ENCODE measurements at places on chromosomes 1 and 21.

GRCh38 chr1:211017075-211017718, 116.8 kb downstream of the KCNH1 start:
- H3K36me3 ChIP-seq = peaks cover 4% of the 10 kb centered on the region
- no peaks in the 10 kb centered on the region for H3K4me1 ChIP-seq
- H3K4me3 ChIP-seq = no peak overlapping the region
- no peak for DNase-seq

DNA sequence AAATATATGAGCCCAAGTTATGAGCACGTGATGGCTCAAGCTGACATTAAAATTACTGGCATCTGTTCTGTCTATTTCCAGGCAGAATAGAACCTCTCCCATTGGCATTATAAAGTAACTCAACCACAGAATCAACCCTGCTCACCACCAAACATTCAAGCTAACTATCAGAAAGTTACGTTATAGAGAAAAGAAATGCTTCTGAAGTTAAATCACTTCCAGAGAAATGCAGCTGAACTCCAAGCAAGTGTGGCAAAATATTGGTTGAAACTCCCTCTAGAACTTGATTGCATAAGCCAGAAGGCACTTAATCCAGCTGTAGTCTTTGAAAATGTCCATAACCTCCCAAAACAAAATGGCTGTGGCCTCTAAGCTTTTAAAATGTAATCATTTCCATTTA, 36.2 kb upstream of the UBE2U start:
- peaks cover 2% of the 10 kb centered on the region for H3K4me1 ChIP-seq
- H3K4me3 ChIP-seq = no peak overlapping the region
- peaks cover 2% of the 10 kb centered on the region for H3K36me3 ChIP-seq
- H3K27ac ChIP-seq = no peak overlapping the region

- H3K27ac ChIP-seq = no peak overlapping the region
- H3K4me1 ChIP-seq = no peaks in the 10 kb centered on the region
- peaks cover 93% of the 10 kb centered on the region for H3K36me3 ChIP-seq
These were observed 43.4 kb downstream of the SLC45A1 start for GRCh38 chr1:8361198-8361849.

GRCh38 chr1:193516755-193517388, 330.5 kb upstream of the B3GALT2 start:
- H3K36me3 ChIP-seq = no peaks in the 10 kb centered on the region
- no peak overlapping the region for H3K4me3 ChIP-seq
- no peaks in the 10 kb centered on the region for H3K27me3 ChIP-seq
- no peaks in the 10 kb centered on the region for H3K4me1 ChIP-seq
- no peak overlapping the region for H3K27ac ChIP-seq
- no peak for DNase-seq

GRCh38 chr1:28045777-28046176, 42.6 kb downstream of the EYA3 start:
- H3K4me3 ChIP-seq = no peak overlapping the region
- peaks cover 5% of the 10 kb centered on the region for H3K36me3 ChIP-seq
- DNase-seq = no peak
- no peaks in the 10 kb centered on the region for H3K27me3 ChIP-seq

- H3K27ac ChIP-seq = no peak overlapping the region
- no peak overlapping the region for H3K4me3 ChIP-seq
- H3K4me1 ChIP-seq = no peaks in the 10 kb centered on the region
- DNase-seq = no peak
- H3K36me3 ChIP-seq = no peaks in the 10 kb centered on the region
These were observed 49.0 kb downstream of the MAP10 start for GRCh38 chr1:232853994-232854797.

Data from neuronal stem cell (in vitro differentiated cells).